ENCODE measurements at places on chromosomes 2 and 18.

DNA sequence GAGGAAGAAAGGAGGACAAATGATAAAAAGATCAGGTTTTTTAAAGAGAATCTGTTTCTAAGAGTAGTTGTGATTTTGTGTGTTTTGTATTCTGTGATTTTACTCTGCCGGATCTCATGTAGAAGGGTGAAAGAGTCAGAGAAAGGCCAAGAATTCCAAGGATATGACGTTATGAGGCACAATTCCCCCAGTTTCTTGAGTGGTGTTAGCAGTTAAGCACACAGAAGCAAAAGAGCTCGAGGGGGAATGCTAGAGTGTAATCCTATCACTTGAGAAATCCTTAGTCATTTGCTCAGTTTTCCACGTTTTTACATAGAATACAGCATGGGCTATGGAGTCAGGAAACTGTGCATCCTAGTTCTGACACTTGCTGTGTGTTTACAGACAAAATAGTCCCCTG is 34.8 kb downstream of the METTL4 start:
- no peak for DNase-seq

- DNase-seq: no peak
Measured at GRCh38 chr2:232018181-232018580, 56.7 kb downstream of the DIS3L2 start.

GRCh38 chr2:198296665-198297308 is 492.4 kb downstream of the PLCL1 start:
- peak; percentile 23 for DNase-seq

DNA sequence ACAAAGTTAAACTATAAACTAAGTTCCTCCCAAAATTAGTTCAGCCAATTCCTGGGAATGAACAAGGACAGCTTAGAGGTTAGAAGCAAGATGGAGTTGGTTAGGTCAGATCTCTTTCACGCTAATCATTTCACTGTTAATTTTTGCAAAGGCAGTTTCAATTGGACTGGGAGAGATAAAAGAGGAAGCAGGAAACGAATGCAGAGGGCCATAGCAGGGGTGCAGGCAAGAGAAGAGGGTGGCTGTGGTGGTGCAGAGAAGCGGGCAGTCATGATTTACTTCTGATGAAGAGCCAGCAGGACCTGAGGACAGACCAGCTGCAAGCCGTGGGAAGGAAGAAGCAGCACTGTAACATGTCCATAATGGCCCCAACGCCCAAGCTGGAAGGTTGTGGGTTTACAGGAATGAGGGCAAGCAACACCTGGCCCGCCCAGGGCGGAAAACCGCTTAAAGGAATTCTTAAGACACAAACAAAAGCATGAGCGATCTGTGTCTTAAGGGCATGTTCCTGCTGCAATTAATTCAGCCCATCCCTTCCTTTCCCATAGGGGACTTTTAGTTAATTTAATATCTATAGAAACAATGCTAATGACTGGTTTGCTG is 4.1 kb upstream of the RMP24 start:
- no peak for DNase-seq

DNA sequence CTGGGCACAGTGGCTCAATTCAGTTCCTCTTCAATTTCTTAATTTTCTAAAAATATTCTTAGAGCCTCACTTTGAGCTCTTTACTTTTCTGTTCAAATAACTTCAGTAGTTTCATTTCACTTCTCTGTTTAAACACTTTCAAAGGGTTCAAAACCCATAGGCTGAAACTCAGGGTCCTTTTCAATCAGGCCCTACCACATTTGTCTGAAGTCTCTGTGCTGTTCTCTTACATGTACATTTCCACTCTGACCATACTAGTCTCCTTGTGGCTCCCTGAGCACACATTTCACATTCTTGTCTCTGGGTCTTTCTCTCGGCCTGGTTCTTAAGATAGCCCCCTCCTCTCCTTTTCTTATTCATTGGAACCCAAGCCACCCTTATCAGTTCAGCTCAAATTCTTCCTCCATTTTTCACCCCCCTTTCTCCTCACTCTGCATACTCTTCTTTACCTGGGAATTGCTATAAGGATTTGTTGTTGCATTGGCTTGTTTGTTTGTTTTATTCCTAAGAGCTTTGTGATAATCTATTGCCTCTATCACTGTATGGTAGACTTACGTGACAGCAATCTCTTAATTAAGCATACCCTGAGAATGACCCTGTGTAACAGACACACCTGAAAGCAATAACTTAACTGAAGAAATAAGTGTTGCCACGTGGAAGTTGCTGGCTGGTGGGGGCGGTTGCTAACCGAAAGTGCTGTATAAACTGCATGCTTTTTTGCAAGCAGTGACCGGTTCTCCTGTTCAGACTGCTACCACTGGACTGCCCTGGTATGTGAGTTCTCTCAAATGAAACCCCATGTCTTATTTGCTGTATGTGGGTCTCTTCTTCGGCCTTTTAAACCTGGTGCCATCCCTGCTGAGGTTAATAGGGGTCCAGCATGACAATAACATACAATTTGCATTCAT is 27.7 kb upstream of the ACADL start:
- no peak for DNase-seq
